Pancreas (tissue), 10 donors: ENCODE measurements at places on chromosomes 5 and 9. TPM values are rescaled to one million over a fixed set of nuclear protein-coding genes. Genes with fewer than 3 reads are reported as not detected.

GRCh38 chr9:111605041-111605559 lies 5.7 kb upstream of the PTGR1 start:
- no peaks in the 10 kb centered on the region for H3K4me1 ChIP-seq
- no peak overlapping the region for H3K4me3 ChIP-seq
- H3K27me3 ChIP-seq = no peaks in the 10 kb centered on the region
- DNase-seq = no peak

PCDHGB6 gene
- polyA plus RNA-seq = 0.63 TPM

TTC39B gene
- 1.5 TPM for polyA plus RNA-seq

DNA sequence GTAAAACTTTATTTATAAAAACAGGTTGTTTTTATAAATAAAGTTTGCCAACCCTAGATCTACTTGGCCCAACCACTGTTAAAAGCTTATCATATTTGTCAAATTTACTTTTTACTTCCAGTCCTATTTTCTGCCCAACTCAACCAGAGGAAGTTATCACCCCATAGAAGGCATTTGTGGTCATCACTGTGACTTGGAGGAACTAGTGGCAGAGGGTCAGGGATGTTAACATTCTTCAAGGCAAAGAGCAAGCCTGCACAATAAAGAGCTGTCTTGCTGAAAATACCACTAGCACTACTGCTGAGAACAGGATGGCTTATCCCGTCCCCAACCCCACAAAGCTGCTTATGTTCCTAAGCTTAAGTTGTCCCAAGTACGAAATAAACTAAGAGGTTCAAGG lies 22.3 kb downstream of the TTC33 start:
- H3K27me3 ChIP-seq = no peaks in the 10 kb centered on the region
- no peak overlapping the region for H3K4me3 ChIP-seq
- no peak for DNase-seq
- H3K36me3 ChIP-seq = no peaks in the 10 kb centered on the region
- H3K27ac ChIP-seq = peak overlapping the region; percentile 55
- peaks cover 32% of the 10 kb centered on the region for H3K4me1 ChIP-seq

DNA sequence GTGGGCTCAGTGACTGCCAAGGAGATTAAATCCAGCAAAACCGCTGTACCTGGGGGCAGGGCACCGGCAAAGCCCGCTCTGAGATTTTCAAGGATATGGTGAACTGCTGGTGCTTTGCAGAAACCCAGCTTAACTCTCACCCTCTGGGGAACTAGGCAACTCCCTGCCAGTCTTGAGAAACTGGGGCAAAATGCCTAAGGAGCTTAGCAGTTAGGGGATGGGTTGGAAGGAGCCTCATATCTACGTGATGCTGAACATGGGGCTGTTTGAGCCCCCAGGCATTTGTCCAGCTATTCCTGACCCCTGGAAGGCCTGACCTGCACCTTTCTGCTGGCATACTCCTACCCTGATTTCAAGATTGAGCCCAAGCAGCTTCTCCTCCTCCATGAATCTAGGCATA lies 108.6 kb upstream of the TBC1D2 start:
- DNase-seq = no peak
- H3K27me3 ChIP-seq = no peaks in the 10 kb centered on the region
- H3K27ac ChIP-seq = no peak overlapping the region

DNA sequence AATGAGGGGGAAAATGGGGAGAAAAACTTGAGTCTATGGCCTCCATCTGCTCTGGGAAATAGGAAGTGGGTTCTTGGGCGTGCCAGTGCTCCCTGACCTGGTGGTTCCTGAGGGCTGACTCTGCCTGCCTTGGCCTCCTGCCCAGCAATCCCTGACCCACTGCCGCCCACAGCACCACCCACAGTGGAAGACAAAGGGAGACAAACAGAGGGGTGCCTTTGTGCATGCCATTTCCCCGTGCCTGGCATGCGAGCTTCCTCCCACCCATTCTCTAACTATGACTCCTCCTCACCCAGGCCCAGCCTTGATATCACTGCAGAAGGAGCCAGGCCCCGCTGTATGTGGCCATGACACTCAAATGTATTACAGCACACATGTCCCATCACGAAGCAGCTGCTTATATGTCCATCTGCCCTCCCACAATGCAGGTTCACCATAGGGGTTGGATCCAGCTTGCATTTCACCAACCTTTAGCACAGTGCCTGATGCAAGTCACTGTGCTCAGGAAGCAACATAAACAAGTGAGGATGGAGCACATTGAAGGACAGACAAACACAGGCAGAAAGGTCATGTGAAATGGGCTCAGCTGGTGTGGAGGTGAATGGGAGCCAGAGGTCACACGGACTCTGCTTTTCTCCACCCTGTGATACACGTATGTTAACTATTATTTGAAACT lies 84.4 kb downstream of the ADRB2 start:
- peak; percentile 24 for DNase-seq
- no peak overlapping the region for H3K4me3 ChIP-seq
- H3K36me3 ChIP-seq = no peaks in the 10 kb centered on the region
- no peak overlapping the region for H3K27ac ChIP-seq

C9orf72 gene
- 9.5 TPM for polyA plus RNA-seq

- no peaks in the 10 kb centered on the region for H3K27me3 ChIP-seq
- H3K27ac ChIP-seq = no peak overlapping the region
- H3K36me3 ChIP-seq = no peaks in the 10 kb centered on the region
- no peak for DNase-seq
- H3K4me1 ChIP-seq = no peaks in the 10 kb centered on the region
Measured at GRCh38 chr5:17147170-17147569, 70.3 kb upstream of the BASP1 start.

TAF11L6 gene
- polyA plus RNA-seq = not detected

GRCh38 chr5:37424441-37424840 lies 45.3 kb downstream of the WDR70 start:
- no peak overlapping the region for H3K4me3 ChIP-seq
- no peak for DNase-seq
- no peaks in the 10 kb centered on the region for H3K27me3 ChIP-seq
- H3K36me3 ChIP-seq = no peaks in the 10 kb centered on the region
- no peak overlapping the region for H3K27ac ChIP-seq
- no peaks in the 10 kb centered on the region for H3K4me1 ChIP-seq

DNA sequence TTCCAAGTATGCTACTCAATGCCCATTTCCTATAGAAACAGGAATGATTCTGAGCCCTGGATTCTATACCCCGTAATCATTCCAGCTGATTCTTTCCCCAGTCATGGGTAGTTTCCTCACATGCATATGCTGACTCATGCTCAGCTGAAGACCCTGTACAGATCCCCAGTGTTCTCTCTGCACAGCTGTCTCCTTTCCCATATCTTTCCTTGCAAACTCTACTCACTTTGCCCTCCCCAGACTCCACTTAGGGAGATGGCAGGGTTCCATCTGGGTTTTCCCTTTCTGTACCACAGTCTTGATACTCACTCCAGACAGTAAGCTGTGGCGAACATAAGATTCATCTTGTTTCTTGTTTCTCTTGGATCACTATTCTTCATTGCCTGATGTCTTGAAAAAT lies 357.6 kb downstream of the RAB3C start:
- H3K4me1 ChIP-seq = peaks cover 12% of the 10 kb centered on the region
- no peak for DNase-seq
- no peak overlapping the region for H3K27ac ChIP-seq
- H3K4me3 ChIP-seq = no peak overlapping the region
- H3K27me3 ChIP-seq = no peaks in the 10 kb centered on the region
- H3K36me3 ChIP-seq = no peaks in the 10 kb centered on the region
